HuH-7.5 (cell line): ENCODE measurements at places on chromosomes 3 and 15.

GRCh38 chr3:78277801-78278200, 1237.9 kb downstream of the ROBO2 start:
- DNase-seq: no peak

GRCh38 chr15:101156509-101157159, 95.2 kb downstream of the CHSY1 start:
- no peak for DNase-seq

GRCh38 chr3:123148772-123149171, 53.0 kb upstream of the SEC22A start:
- no peak for DNase-seq

- DNase-seq: no peak
Observed at GRCh38 chr15:68445351-68445750, 13.4 kb upstream of the ITGA11 start.

- DNase-seq: no peak
Observed at GRCh38 chr3:111763001-111763471, 96.0 kb upstream of the PHLDB2 start.

DNA sequence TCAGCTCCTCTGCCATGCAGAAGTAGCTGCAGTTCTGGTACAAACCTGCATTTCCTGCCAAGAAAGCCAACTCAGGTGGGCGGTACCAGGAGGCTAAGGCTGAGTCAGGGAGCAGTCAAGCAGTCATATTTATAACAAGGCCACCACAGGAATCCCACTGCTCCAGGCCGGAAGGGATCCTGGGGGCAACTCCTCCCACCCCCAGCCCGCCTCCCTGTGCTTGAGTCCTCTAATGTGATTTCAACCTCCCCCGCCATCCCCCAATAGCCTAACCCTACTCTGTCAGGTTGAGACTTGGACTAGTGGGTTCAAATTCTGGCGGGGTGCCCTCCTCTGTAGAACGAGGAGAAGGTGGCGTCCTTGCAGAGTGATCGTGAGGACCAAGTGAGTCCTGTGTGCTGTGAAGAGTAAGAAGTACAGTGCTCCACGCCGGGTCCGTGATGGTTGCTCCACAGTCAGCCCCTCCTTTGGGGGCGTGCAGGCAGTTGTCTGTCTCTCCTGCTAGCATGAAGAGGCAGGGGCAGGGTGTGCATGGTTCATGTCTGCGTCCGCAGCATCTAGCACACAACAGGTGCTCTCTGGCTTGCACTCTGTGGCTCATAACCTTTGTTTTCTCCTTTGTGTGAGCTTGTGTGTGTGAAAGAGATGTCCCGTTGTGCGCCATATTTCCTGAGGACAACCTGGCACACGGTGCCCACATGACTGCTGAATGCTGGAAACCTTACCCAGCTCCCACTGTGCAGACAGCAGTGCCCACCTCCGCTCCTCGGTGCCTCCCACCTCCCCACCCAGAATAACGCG, 78.3 kb downstream of the SMAD6 start:
- no peak for DNase-seq

GRCh38 chr15:46580487-46580886, 945.7 kb downstream of the SQOR start:
- DNase-seq: no peak

DNA sequence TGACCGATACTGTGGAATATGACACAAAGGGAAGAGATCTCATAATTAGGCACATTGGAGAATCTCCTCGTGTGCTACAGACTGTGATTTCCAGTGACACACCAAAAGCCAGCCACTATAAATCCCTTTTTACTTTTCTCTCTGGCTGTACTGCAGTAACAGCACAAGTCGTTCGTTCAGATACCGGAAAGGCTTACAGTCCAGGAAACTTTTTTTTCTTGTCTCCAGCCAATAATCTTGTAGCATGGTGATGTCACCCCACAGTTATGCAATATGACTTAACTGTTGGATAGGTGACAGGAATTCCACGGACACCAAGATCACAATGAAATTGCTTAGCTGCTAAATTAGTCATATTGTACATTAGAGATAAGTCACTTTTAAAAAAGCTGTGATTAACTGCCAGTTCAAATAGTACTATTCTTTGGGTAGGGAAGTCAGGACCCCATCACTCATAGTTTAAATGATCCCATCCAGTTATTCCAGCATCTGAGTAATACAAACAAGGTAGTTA, 36.3 kb upstream of the TSC22D2 start:
- DNase-seq: peak; percentile 34

- no peak for DNase-seq
Observed at GRCh38 chr3:124298951-124299350, 307.0 kb upstream of the ROPN1 start.

DNA sequence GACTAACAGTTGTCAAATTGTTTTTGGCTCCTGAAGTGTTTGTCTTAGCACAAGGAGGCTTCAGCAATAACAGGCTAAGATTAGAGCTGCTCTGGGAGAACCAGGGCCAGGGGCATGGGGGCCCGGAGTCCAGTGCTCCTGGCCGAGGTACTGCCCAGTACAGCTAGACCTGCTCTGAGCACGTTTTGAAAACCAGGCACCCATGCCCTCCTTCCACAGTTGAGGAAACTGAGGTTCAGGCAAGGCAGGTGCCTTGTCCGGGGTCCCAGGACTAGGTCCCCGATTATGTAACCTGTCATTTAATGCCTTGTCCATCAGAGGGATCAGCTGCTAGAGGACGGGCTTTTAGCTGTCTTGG, 19.2 kb downstream of the KBTBD13 start:
- DNase-seq: no peak

DNA sequence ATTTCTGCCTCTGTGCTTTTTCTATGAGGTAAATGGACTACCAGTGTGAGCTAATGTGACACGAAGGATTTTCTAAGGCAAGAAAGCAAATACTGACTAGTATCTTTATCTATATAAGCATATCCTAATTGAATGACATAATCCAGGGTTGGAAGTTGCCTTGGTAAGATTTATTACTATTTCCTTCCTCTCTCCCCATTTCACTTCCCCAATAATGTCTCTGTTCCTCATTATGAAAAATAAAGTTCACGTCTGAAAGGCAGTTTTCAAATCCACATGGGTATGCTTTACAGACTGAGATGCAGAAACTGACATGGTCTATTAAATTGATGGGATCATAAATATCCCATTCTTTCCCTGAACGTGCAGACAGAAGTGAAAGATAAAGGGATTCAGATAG, 86.0 kb downstream of the DTWD1 start:
- no peak for DNase-seq

GRCh38 chr15:67892559-67893377, 52.9 kb upstream of the RNU6-1 start:
- DNase-seq: no peak

GRCh38 chr15:100252779-100253417, 88.9 kb downstream of the ADAMTS17 start:
- DNase-seq: no peak

GRCh38 chr3:177589911-177590381, 392.7 kb upstream of the TBL1XR1 start:
- no peak for DNase-seq

- DNase-seq: no peak
Observed at GRCh38 chr3:12620729-12621128, 43.2 kb downstream of the RAF1 start.

- no peak for DNase-seq
Observed at GRCh38 chr15:78072080-78072892, 5.2 kb downstream of the TBC1D2B start.

DNA sequence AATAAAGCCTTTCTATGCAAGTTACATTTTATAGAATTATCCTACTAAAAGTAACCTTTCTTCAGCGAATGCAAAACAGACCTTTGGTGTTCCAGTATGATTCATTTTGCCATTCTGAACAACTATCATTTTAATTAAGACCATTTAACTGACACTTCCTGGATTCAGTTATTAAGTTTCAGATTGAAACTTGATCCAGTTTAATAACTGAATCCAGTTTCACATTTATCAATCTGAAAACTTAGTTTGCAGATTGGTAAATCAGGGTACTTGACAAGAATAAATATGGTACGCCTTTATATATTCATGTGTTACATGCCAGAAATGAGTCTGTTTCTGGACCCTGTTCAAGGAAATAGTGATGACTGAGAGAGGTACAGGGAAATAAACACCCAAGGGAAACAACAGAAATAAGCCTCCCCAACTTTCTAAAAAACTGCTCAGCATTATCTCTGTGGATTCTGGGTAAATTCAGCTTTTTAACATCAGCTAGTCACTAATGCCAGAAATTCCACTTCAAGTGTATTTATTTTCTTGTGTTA, 23.3 kb upstream of the NFKBIZ start:
- no peak for DNase-seq

DNA sequence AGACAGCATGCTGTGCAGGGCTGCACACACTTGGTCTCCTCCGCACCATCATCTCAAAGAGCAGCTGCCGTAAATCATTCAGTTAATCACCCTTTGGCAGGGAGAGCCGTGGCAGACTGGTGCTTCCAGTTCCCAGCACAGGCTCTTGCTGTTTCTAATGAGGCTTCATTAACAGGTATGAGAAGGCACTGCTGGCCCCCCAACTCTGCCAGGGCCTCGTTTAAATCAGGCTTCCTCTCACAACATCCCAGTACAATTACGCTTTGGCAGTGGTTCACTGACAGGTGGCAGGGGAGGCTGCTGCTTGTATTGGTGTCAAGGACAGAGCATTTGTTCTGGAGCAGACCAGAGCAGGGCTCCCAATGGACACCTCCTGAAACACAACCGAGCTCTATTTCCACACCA, 77.1 kb downstream of the BFSP2 start:
- no peak for DNase-seq

DNA sequence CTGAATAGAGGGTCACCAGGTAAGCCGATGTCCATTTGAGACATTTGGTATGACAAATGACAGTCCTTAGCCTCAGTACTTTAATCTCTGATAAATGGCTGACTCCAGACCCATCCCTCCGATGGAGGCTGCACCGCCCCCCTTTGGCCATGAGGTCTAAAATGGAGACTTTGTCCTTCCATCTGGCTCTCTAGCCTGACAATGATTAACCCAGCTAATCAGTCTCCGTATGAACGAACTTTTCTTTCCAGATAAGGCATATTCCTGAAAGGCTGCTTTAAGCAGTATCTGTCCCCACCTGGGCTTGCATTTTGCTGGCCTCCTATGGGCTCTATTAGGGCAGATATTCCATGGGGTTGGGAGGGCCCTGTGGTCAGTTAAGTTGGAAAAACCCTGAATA, 10.8 kb upstream of the MYZAP start:
- peak; percentile 38 for DNase-seq

- no peak for DNase-seq
Observed at GRCh38 chr3:57046101-57046765, 14.2 kb upstream of the SPATA12 start.

- DNase-seq: no peak
Observed at GRCh38 chr3:62433396-62433795, 60.0 kb upstream of the FEZF2 start.

DNA sequence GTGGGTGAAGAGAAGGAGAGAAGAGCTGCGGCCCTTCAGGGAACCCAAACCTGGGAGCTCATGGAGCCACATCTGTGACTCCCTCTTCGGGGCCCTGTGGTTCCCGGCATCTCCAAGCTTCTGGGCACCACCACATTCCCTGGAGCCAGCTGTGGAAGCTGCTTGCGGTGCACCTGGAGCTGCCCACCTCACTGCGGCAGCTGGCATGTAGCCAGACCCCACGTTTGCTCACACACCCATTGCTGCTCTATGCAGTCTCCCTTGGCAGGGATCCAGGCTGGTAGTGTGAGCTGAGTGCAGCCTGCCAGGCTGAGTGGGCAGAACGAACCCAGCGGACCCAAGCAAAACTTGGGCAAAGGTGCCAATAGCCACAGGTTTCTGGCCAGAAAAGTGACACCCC, 16.8 kb upstream of the PLA2G4E start:
- no peak for DNase-seq

- DNase-seq: no peak
Observed at GRCh38 chr15:75030023-75030413, 6.6 kb downstream of the PPCDC start.

DNA sequence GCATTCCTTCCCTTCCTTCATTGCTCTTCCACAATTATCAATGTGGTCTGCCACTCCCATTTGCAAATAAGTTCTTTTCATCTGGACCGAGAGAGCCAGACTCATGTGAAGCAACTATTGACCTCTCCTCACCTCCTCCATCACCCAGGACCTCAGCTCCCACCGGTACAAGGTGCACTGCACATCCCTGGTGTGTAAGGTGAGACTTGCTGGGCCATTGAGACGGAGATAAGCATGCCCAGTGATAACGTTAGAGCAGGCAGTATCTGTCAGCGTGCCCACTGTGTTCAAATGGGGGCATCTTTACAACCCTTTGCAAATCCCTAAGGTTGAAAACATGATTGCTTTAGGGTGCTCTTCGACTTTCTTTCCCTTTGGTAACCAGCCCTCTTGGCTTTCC, 154.8 kb downstream of the ADAMTS17 start:
- DNase-seq: no peak

DNA sequence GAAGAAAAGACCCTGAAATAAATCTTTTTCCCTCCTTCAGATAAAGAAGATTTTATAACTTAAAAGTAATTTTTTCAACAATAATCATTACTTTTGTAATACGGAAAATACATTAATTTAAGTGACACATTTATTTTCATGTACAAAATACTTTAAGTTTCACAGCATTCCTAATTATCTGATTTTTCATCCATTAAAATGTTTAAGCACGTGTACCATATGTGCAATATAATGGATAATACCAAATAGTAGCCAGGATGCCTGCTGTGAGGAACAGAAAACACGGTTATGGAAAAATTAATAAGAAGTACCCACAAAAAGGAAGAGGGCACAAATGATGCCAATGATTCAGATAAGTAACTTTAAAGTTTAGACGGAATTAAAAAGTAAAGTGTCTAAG, 33.5 kb downstream of the ADAM10 start:
- DNase-seq: no peak

DNA sequence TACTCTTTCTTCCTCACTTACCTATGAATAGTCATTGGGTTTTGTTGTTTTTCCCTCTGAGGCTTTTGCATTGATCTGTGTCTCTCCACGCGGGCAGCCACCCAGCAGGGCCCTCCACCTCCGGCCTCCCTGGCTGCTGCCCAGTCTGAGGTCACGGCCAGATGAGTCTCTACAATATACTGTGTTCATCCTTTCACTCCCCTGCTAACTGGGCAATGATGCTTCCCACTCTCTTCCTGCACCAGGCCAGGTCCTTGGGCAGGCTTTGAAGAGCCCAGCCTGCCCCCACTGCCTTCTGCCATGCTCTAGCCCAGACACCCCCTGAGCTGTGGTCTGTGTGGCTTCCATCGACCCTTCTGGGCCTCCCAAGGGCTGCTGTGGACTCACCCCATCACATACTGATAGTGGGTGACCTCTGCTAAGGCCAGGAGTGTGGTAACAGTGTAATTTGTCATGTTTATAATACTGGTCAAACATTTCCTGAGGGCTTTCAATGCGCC, 18.0 kb downstream of the PDIA5 start:
- DNase-seq: peak; percentile 68

DNA sequence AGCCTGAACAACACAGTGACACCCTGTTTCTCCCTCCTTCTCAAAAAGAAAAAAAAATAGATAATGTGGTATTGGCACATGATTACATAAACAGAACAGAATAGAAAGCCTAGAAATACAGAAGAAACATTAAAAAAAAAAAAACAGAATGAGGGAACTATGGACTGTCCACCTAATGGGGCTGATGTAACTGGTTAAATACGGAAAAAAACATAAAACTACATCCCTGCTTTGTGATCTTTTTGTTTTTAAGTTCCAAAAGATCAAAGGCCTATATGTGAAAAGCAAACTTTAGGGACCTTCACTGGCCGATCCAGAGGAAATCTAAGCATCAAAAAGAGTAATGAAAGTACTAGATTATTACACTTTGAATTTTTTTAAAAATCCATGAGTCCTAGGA, 17.2 kb downstream of the TMEM202 start:
- DNase-seq: no peak
